ENCODE measurements at places on chromosomes 6 and 20. TPM values are rescaled to one million over a fixed set of nuclear protein-coding genes. Genes with fewer than 3 reads are reported as not detected.

ZNF391 gene
- 0.62 TPM for total RNA-seq

TRIM31 gene
- not detected for total RNA-seq

DNA sequence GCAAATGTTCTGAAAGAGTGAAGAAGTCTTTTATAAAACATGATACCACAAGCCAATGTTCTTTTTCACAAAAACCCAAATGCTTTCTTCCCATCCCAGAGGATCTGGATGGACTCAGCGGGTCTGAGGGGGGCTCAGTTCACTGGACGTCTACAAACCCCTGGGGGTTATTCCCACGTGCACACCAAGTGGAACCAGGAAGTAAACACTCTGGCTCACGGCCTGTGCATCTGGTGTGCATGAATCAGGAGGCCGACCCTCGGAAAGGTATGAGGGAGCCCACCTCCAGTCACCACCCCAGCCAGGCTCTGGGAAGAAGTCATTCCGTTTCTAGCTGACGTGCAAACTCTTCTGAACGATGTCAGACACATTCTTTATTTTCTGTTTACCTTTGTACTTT lies 252.2 kb downstream of the DLL1 start:
- no peak for DNase-seq

DNA sequence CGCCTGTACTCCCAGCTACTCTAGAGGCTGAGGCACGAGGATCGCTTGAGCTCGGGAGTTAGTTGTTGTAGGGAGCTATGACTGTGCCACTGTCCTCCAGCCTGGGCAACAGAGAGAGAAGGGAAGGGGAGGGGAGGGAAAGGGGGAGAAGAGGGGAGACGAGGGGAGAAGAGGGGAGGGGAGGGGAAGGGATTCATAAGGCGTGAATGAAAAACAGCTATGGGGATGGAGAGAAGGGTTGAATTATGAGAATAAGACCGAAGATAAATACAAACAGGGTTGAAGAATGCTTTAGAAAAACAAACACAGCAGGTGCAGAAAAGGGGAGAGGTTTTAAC lies 106.0 kb downstream of the TRIM27 start:
- no peak for DNase-seq

- no peak for DNase-seq
Observed at GRCh38 chr6:54817834-54818233, 28.7 kb upstream of the FAM83B start.

Data from cardiac septum (tissue), 1 donor.